Daoy (cell line): ENCODE measurements at places on chromosomes 3 and 15.

GRCh38 chr3:21330293-21330692 lies 420.7 kb downstream of the ZNF385D start:
- DNase-seq = no peak

DNA sequence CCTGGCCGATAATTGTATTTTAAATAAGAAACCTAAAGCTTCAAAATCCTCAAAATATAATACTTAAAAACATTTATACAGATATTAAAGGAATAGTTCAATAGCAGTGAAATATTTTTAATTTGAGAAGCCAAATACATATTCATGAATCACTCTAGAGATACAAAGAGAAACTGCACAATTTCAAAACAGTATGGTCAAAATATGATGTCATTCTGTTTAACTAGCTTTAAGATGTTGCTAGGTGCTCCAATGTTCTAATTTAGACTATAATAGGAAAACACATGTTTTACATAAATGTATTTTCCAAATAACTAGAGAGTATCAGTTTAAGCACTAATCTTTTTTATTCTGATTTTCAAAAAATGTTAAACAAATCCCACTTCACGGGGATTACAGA lies 10.3 kb upstream of the NRROS start:
- DNase-seq = no peak

DNA sequence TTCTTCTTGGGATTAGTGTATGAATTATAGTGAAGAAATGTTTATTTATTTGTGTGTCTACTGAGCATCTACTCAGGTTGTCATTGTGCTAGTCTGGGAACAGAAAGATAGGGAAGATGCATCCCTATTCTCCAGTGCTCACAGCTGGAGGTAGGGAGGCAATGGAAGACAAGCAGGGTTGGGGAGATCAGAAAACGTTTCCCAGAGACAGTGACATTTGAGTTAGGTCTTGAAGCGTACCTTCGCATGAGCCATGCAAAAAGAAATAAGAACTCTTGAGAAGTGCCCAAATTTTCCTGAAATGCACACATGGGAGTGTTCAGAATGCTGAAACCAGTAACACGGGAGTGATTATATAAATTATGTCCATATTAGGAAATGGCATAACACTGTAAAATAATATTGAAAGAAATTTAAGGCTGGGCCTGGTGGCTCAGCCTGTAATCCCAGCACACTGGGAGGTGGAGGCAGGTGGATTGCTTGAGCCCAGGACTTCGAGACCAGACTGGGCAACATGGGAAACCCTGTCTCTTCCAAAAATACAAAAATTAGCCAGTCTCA lies 5.3 kb upstream of the CEMIP start:
- DNase-seq = no peak

GRCh38 chr3:79018265-79018664 lies 749.5 kb downstream of the ROBO1 start:
- no peak for DNase-seq

- no peak for DNase-seq
Observed at GRCh38 chr3:196255776-196256175, 31.8 kb downstream of the PCYT1A start.

- no peak for DNase-seq
Observed at GRCh38 chr15:78341057-78341987, 1.2 kb downstream of the CRABP1 start.

- DNase-seq = peak; percentile 6
Observed at GRCh38 chr15:87144775-87145174, 1065.1 kb downstream of the AGBL1 start.

DNA sequence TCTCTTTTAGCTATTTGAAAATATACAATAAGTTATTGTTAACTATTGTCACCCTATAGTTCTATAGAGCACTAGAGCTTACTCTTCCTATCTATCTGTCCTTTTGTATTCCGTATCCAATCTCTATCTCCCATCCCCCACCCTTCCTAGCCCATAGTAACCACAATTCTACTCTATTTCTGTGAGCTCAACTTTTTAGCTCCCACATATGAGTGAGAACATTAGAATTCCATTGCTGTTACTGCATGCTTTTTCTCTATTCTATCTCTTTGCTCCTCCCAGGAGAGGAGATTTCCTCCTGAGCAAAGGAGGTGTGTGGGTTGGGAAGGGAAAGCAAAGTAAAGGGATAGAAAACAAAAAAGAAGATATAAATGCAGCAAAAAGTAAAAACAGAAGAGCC lies 105.6 kb upstream of the SLC4A7 start:
- DNase-seq = no peak

DNA sequence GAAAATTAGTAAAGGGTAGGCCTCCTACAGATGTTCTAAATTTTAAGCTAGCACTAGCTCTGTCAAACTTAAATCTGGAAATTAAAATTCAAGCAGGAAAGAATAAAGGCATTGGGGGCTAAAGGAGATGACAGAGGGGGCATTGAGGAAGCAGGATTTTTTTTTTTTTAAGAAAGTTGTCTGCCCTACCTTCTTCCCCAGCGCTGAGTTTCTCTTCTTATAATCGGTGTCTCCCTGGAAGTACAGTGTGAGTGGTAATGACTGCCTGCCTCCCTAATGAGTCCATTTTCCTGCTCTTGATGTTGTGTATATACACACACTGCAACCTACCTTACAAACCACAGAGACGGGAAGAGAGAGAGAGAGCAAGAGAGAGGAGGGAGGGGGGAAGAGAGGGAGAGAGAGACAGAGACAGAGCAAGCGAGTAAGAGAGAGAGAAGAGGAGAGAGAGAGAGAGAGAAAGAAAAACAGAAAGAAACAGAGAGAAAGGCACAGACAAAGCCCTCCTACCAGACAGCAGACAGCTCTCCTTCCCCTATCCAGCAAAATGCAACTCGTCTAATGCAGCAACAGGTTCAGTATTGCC lies 47.0 kb downstream of the ZBTB20 start:
- peak; percentile 24 for DNase-seq

- DNase-seq = no peak
Observed at GRCh38 chr3:119340014-119340413, 45.8 kb downstream of the ARHGAP31 start.

- DNase-seq = peak; percentile 11
Observed at GRCh38 chr3:175526609-175527280, 667.6 kb downstream of the NAALADL2 start.

DNA sequence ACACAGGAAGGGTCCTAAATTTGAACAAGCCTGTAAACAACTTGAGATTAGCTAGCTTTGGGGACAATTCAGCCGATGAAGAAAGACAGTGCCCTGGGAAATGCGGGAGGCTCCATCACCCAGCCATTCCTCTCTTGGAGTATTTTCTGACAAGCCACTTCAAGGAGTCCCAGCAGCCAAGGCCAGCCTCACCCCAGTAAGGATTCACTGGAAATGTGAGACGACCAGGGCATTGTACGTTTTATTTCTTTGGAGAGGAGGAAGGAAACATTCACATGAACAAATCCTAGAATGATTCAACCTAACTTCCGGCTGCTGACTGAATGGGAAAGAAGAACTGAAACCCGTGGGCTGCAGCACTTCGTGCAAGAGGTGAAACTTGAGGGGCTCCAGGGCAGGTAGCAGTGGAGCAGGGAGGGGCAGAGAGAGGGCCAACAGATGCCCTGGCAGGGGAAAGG lies 116.4 kb upstream of the ARHGEF3 start:
- DNase-seq = peak; percentile 8

DNA sequence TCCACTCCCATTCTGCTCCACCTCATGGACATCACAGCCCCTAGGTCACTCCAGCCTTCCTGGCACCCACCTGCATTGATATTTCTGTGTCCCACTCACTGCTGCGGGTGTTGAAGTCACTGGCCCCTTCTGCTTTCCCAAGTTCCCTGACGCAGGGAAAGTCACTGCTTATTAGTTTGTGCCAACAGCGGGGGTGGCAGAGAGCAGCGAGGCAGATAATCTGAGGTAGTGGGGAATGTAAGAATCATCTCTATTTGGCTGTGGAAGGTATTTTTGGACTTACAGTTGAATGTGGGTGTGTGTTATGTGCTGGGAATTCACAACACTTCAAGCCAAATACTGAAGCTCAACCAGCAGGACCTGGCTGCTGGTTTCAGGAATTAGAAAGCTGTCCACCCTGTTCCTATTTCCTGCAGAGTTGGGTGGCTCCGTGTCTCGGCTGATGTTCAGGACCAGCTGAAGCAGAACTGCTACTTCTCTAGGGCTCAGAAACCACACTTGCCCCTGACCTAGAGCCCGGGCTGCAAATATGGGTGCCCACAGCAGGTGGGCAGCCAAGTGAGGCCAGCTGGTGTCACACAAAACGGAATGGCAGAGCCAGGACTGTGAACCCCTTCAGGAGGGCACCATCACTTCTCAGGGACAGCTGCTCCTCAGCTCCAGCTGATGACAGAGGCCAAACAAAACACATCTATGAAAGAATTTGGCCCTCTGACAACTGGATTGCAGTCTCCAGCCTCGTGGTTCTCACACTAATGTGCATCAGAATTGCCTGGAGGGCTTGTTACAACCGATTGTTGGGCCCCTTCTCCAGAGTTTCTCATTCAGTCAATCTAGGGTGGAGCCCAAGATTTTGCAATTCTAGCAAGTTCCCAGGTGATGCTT lies 57.7 kb downstream of the SEMA5B start:
- DNase-seq = peak; percentile 53

DNA sequence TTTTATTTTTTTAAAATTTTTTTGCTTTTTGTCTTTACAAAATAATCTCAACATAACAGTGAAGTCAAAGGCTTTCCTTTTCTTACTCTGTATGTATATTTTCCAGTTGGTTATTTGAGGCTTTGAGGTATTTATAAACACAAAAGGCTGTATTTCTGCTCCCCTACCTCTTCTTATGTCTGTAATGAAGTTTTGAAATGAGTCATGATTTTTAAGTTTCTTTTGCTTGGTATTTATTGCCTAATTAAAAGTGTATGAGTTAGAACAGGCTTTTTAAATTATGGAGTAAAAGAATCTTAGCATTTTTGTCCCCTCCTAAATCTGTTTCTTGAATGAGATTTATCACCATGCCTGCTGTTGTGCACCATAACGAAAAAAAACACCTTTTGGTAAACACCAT lies 66.0 kb downstream of the DCUN1D1 start:
- no peak for DNase-seq

GRCh38 chr3:122364490-122364889 lies 18.5 kb downstream of the MIX23 start:
- DNase-seq = no peak

GRCh38 chr15:96330450-96331143 lies at the start of gene NR2F2:
Gene NR2F2 (plus strand): TSS chr15:96330700. CDS start chr15:96332106, 1,406 bp downstream.
- DNase-seq = peak; percentile 99

DNA sequence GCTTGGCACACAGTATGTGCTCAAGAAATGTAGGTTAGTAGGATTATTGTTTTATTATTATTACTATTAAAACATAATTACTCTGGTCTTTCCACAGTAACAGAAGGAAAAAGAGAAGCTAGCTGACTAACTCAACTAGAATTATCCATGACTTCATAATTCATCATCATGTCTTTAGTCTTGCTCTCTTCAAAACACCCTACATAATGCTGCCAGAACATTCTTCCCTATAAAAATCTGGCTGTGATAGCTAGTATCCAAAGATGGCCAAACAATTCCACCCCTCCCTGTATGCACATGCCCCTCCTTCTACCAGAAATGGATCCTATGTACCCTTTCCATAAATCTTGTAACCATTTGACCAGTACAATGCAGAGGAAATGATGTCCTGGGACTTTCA lies 48.8 kb upstream of the SRGAP3 start:
- no peak for DNase-seq

GRCh38 chr3:117234331-117234730 lies 524.8 kb downstream of the TUSC7 start:
- DNase-seq = no peak

- no peak for DNase-seq
Observed at GRCh38 chr15:66614456-66614855, 48.7 kb upstream of the LCTL start.

DNA sequence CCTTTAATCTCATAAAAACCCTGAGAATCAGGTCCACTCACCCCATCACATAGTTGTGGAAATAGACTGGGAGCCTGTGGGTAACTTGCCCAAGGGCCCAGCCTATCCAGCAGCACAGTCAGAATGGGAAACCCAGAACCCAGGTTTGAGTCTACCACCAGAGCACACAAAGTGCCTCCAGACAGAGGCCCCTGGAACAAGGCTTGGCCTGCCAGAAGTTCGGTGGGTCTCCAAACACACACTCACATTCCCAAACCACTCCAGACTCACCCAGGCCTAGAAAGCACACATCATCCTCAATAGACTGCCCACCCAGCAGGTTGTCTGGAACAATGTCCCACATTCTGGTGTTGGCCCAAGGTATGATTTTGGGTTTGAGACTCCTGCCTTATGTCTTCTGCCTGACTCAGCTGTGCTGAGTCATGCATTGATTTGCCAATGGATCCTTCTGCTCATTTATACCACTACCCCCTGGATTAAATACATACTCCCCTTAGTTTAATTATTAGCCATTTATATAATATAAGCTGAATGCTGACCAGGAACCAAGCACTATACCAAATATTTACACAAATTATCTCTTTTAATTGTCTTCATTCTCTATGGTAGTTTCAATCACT lies 4.5 kb downstream of the SLC12A8 start:
- no peak for DNase-seq

DNA sequence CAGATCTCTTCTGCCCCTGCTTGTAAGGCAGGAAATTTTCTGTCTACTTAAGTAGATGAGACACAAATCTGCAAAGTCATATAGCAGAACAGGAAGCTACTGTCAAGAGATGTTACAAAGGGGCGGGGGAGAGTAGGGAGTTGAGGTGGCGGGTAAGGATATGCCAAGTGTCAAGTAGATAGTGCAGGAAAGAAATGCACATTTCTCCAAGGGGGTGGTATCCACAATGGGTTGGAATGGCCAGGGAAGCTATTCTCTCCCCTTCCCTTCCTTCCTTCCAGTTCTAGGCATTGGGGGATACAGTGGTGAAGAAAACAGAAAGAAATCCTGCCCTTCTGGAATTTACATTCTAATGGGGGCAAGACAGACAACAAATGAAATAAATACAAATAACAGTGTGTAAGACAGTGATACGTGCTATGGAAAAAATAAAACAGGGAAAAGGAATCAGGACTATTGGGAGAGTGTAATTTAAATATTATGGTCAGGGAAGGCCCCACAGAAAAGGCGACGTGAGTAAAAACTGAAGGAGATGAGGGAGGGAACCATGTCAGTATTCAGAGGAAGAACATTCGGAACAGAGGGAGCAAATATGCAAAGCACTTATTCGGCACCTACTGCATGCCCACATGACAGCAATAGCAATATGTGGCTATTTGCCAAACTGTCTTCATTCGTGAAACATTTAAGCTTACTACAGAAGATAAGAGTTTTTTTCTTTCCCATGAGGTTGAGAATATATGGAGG lies 42.8 kb upstream of the RNU6-1 start:
- no peak for DNase-seq

GRCh38 chr3:183506674-183507320 lies 48.7 kb downstream of the KLHL6 start:
- no peak for DNase-seq

DNA sequence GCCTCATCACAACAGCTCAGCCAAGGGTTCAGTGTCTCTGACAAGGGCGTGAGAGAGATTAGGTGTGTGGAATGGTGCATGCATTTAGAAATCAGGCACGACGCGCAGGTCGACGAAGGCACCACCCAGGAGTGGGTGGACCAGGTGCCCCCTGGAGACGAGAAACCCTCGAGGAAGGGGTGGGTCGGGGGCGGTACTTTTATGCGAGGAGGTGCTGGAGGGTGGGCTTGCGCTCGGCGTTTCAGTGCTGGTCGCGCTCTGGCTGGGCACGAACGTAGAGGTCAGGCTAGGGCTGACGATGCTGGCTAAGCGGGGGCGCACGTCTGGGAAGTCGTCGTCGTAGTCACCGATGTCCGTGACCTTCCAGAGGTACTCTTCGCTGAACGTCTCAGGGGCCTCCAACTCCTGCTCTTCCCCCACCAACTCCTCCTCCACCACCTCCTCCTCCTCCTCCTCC lies 393 bp downstream of the ERICH6 start:
- DNase-seq = no peak

- peak; percentile 41 for DNase-seq
Observed at GRCh38 chr3:124768812-124769211, 38.6 kb downstream of the UMPS start.

- no peak for DNase-seq
Observed at GRCh38 chr3:170154569-170155143, 26.9 kb downstream of the PHC3 start.
